Omental fat pad (tissue), 4 donors: ENCODE measurements at places on chromosomes 5 and 9.

GRCh38 chr5:163910226-163910625 lies 404.8 kb downstream of the MAT2B start:
- DNase-seq: no peak

DNA sequence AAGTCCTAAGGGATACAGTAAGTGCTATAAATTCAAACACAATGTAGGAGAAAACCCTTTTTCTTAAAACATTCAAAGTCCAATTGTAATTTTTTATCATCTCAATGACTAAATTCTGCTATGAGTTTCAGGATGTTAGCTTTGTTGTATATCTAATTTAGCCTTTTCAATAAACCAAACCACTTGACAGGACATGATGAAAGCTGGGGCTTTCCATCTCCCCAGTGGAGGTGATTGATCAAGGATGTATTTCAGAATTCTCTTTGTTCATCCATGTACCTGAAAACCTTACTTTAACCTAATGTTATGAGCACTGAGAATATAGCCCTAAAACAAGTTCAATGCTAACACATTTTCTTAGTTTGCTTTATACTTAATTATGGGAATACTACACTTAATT lies 639.0 kb upstream of the ITGA1 start:
- no peak for DNase-seq

DNA sequence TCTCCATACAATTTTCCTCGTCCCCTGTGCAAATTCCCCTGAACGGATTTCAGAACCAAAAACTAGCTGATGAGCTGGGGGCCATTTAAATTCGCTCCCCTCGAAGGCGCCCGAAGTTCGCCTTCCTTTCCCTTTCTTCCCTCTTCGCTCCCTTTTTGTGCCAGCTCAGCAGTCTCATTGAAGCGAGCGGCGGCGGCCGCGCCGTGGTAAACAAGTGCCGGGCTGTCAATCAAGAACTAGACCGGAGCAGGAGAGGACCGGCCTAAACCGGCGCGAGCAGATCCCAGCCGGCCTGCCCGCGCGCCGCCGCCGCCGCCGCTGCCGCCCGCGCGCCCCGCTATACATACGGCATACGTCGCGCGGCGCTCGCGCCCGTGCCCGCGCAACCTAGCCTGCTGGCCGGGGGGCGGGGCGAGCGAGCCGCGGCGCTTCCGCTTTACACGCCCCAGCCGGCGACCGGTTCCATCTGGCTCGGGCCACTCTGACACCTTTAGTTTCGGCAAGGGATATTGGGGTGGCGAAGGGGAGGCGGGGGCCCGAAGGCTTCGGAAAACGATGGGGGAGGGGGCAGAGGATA lies 3.1 kb downstream of the ARRDC3 start:
- DNase-seq: peak; percentile 72

DNA sequence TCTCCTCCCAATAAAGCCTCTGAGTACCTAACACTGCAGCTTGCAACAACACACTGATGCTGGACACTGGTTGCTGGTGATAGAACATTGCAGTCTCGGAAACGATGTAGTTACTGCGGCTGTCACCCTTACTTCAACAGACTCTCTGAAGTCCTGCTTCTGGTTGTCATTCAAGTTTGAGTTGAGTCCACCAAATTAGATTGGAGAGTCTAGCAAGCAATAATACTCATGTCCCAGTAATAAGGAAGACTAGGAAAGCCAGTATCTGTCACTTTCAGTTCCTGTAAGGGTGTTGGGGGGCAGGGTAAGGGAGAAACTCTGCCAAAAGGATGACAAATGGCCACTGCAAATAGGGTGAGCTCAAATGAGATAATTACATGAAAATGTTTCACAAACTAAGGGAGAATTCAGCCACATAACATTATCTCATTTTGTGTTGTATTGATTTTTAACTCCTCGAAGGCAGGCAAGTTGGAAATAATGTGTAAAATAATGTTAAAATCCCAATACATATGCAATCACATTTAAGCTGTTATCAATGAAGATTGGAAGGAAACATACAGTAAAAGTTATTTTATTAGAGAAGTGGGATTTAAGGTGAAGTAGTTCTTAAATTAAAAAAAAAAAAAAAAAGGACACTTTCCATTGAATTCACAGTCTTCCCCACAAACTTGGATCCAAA lies 849 bp upstream of the IFT74 start:
- DNase-seq: no peak

DNA sequence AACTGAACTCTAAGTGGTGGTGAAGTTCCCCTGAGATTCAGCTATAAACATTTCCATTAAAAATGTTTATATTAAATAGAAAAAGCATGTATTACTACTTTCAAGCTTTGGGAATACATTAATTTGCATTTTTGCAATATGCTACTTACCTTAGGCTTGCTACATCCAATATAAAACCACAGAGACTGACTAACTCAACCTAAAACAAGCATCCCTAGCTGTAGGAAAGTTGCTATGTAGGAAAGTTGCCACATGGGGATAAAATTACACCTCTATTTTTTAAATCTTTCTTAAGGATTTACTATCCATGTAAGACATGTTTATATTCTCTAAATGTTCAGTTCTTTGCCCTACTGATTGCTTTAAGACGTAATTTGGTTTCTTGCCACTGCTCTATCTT lies 12.8 kb downstream of the SCAMP1 start:
- DNase-seq: no peak

GRCh38 chr5:127536687-127537086 lies 19.2 kb downstream of the PRRC1 start:
- no peak for DNase-seq

DNA sequence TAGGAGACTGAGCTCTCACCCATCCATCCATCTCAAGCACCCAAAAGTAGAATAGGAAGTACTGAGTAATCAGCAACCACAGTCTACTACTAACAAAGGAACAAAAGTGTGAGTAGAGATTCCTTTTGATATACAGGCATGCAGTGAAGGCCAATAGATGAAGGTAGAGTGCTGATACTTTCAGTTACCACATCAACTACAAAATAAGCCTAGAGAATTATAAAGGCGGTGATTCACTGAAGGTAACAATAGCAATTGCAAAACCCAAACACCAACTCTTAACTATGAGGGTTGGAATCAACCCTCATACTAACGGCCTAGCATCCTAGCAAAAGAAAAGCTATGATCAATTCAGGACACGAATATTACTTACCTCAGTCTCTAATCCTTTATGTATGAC lies 992.6 kb downstream of the DNAH5 start:
- DNase-seq: no peak

DNA sequence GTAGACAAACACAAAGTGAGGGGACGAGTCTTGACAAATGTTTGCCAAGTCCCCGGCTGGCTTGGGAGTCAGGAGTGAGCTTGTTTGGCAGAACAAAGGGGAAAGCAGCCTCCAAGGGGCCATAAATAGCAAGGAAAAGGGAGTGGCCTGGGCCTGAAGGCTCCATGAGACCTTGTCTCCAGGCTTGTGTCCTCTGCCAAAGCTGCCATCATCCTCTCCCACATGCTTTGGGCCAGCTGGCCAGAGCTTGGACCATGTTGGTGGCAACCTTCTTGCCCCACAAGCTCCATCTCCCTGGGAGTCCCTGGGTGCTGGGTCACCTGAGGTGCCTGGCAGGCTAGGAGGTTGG lies 13.3 kb upstream of the PITX1 start:
- DNase-seq: no peak

GRCh38 chr5:90170261-90170660 lies 239.3 kb downstream of the CETN3 start:
- no peak for DNase-seq

DNA sequence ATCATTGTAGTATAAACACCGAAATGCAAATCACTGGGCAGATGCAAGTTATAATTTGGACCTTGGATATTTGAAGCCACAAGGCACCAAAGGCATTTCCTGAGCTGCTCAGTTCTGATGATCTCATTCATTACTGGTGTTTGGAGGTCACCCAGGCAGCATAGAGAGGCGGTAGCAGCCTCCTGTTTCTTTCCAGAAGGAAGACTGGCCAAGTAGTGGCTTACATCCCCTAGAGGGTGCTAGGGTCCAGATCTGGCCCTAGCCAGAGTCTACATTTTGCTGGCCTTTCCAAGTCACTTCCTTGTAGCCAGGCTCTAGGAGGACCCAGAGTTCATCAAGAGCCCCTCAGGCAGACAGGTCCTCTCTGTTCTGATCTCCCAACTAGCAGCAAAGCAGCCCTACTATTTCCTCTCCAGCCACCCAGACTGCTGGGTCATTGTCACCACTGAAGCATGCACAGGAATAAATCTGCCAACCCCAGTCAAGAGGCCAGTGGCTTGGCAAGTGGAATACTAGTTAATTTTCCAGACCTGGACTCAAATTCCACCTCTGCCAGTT lies 33.4 kb upstream of the TTC1 start:
- no peak for DNase-seq

GRCh38 chr5:173721601-173722232 lies 105.3 kb upstream of the BOD1 start:
- DNase-seq: no peak

GRCh38 chr9:98750364-98751060 lies 41.8 kb upstream of the GABBR2 start:
- DNase-seq: no peak

DNA sequence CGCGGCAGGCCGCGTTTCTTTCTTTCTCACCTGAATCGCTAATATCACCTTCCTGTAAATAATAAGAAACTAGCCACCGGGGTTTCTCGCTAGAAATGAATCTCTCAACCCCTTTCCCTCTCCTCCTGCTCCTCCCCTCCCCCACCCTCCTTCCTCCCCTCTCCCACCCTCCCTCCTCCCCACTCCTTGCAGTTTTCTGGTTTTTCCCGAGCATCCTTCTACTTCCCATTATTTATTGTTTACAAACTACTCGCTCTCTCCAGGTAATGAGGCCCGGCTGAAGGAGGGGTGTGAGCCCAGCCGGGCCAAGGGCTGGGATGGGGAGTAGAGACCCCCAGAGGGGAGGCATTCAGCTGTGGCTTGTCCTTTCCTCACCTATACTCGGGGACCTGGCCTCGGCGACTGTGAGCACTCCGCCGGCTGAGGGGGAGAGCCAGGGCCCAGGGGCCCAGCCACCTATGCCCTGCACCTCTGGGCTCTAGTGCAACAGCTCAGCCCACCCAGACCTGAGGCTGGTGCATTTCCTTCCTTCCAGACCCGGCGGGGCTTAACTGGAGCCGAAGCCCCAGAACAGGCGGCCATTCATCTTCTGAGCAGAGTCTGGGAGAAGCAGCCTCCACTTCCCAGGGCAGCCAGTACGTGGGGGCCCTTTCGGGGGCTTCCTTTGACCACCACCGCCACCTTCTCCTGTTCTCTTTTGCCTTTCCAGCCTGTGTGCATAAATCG lies 2.1 kb upstream of the IRX4 start:
- no peak for DNase-seq

DNA sequence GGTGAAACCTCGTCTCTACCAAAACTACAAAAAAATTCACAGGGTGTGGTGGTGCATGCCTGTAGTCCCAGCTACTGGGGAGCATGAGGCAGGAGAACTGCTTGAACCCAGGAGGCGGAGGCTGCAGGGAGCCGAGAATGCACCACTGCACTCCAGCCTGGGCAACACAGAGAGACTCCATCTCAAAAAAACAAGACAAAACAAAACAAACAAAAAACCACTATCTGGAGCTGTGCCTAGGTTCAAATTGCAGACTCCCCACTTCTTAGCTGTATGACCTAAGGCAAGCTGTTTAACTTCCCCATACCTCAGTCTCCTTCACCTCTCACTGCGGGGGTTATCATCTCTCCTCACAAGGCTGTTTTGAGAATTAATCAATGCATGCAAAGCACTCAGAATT lies 68.0 kb downstream of the MAPKAP1 start:
- DNase-seq: no peak

DNA sequence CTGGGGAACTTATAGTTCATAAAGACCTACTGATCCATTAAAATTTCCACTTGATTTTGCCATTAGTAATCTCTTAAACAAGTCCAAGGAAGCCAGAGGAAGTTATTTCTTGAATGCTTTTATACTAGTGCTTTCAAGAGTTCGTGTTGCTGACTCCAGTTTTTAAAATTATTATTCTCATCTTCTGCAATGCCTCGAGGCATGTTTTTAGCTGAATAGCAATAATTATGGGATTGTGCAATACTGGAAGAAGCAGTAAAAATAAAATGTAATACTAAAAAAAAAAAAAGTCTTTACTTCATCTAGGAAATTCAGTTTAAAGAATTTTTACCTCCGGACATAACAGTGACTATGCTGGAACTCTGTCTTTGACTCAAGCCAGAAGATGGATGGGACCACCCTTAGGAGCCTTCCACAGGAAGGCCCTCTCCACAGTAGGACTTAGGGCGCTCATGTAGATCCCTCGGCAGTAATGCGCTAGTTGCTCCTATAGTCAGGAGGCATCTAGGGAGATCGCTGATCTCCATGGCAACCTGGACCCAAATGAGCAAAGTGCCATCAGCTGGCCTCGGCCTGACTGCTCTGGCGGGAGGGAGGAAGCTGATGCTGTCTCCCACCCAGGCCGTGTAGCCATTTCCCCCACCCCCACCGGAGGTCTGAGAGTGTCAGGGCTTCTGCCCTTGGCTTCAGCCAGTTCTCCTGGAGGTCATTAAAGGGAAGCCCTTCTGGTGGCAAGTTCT lies 56.7 kb downstream of the DAPK1 start:
- DNase-seq: no peak

GRCh38 chr9:134337469-134337868 lies 11.2 kb downstream of the RXRA start:
- DNase-seq: no peak

DNA sequence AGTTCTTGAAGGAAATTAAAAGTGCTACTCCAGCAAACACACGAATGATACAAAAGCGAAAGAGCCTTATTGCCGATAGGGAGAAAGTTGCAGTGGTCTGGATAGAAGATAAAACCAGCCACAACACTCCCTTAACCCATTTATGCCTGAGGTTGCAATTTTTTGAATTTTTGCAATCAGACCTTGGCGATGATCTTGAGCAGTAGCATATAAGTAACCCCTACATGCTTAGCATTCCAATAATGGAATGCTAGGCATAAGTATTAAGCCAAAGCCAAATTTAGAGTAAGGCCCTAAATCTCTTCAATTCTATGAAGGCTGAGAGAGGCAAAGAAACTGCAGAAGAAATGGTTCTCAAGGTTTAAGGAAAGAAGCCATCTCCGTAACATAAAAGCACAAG lies 153.5 kb downstream of the SLC28A3 start:
- no peak for DNase-seq

DNA sequence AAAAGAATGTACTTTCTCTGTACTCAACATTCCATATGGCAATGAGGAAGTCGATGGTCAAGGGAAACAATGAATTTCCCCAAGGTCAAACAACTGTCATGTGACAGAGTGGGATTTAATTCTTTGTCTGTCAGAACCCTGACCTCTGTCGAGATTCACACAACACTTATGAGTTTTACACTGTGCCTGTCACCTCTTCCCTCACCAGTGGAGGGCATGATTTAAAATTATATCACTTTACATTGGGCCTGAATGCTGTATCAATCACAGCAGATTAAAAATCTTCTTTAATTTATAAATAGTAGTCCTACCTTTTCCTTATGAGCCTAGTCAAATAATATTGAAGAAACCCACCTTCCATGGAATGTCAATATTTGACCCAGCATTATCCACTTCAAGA lies 276.7 kb downstream of the CDH10 start:
- no peak for DNase-seq

DNA sequence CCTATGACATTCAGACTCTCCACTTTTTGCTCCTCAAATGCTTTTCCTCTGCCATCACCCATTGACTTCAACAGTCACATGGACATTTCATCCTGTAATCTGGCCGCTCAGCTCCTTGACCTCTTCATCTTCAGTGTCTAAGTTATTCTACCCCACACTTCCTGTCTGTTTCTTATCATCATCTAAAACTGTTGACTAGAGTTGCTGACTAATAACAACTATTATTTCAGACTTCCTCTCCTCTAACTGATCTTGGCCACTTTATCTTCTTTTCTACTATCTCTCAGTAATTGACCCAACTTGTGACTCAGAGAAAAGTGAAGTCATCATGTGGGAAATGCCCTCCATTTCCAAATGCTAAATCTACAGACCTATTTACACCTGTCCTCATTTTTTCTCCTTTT lies 254.7 kb upstream of the TRPC7 start:
- no peak for DNase-seq
